Fibroblast of lung (primary cell): ENCODE measurements at places on chromosomes 11 and 22.

- DNase-seq = no peak
Observed at GRCh38 chr11:67213178-67213621, 53.1 kb upstream of the GRK2 start.

DNA sequence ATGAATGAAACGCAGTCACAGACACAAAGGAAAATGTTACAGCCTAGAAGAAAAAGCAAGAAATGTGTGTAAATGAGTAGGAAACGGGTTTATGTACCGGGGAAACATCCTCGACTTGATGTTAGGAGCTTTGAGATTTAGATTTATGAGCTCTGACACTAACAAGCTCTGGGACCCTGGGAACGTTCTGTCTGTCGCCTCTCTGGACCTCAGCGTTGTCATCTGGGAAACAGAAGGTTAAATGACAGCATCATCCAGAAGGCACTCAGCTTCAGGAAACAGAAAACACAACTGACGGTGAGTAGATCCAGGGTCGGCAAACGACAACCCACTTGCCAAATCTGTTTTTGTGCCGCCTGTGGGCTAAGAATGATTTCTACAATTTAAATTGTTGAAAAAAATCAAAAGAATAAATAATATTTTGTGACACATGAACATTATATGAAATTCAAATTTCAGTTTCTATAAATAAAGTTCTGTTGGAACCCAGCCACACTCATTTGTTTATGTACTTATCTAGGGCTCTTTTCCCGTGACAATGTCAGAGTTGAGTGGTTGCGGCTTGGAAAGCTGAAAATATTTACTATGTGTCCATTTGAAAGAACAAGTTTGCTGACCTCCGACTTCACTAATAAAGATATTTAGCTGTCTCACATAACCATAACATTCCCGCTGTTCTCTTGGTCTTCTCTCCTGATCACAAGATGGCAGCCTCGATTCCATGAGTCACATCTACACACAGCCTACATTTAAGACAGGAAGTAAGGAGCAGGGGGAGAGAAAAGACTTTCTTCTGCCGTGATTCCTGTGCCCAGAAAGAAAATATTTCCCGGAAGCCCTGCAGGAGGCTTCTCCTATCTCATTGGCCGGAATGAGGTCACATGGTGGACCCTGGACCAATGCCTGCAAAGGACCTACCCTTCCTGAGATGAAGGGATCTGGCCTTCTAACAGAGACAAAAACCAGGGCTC, 47.1 kb upstream of the SYT13 start:
- peak; percentile 24 for DNase-seq

GRCh38 chr11:66951927-66952337, 6.3 kb downstream of the PC start:
- no peak for DNase-seq

GRCh38 chr11:132977241-132977640, 555.1 kb downstream of the OPCML start:
- DNase-seq = no peak

DNA sequence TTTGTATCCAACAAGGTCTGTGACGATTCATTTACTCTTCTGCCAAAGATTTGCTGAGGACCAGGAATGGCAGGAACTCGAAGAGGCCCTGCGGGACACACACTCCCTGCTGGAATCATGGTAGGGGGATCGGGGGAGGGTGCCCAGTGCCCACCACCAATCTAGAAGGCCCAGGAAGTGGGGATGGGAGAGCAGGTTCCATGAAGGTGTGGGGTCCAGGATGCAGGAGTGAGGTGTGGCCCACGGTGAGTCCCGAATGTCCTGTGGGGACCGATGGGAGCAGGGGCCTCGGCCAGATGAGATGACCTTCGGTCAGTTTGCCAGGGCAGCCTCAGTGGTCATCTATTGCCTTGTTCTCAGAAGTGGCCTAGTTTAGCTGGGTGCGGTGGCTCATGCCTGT, 492.7 kb downstream of the BRD1 start:
- DNase-seq = no peak

DNA sequence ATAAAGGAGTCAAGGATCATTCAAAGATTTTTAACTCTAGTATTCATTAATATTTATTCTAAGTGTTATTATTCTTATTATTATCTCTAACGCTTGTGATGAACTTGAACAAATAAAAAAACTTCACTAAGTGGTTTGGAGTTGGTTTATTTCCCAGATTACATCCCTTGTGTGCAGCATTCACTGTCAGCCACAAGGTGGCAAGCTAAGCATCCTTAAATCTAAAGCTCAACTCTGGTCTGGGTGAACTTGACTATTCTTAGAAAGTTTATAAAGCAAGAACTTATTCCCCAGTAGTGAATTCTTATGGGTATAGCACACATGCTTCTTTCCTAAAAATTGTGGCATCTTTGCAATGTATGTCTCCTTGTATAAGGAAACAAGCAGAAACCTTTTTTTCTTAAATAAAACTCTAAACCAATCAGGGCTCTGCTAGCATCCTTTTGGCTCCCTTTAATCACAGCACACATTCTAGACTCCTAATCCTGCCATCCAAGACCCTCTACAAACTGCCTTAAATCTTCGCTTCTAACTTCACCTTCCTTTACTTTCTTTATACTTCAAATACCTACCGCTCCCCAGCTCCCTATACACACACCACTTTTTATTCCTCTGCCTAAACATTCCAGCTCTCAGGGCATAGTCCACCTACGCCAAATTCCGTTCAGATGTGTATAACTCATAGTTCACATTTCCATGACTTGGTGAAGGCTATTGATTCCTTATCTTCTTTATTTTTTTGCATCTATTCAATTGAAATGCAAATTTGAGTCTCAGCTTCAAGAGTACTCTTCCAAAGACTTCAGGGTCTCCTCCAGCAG, 1068.8 kb downstream of the DLG2 start:
- DNase-seq = peak; percentile 52

DNA sequence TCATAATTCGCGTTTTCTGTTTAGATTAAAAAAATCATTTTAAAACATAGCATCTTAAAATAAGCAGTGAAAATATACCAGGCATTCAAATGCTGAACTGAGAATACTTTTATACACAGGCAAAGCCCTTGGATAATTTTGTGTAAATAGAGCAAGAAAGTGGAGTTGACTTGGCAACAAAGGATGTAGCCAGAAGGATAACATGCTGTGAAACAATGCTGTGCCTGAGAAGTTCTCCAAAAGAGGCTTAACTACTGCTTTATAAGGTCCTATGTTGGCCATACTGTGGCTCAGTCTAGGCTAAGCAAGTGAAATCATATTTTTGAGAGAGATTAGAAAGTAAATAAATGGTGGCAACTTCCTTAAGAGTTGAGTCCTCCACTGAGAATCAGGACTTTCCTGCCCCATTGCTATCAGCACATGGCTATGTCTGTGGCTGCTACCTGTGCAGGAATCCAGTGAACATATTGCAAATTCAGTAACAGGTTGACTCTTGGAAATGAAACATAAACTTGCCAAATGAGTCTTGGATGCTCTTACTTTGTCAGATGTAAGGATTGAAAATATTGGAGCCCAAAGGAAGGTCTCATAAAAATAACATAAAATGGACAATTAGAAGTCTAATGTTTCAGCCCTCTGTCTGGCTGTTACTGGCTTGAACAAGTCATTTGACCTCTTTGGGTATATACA, 448.9 kb downstream of the LRRC4C start:
- no peak for DNase-seq

GRCh38 chr11:63534895-63535461, 1.6 kb upstream of the PLAAT4 start:
- DNase-seq = no peak

GRCh38 chr11:111452146-111452545, 60.0 kb downstream of the BTG4 start:
- peak; percentile 75 for DNase-seq

DNA sequence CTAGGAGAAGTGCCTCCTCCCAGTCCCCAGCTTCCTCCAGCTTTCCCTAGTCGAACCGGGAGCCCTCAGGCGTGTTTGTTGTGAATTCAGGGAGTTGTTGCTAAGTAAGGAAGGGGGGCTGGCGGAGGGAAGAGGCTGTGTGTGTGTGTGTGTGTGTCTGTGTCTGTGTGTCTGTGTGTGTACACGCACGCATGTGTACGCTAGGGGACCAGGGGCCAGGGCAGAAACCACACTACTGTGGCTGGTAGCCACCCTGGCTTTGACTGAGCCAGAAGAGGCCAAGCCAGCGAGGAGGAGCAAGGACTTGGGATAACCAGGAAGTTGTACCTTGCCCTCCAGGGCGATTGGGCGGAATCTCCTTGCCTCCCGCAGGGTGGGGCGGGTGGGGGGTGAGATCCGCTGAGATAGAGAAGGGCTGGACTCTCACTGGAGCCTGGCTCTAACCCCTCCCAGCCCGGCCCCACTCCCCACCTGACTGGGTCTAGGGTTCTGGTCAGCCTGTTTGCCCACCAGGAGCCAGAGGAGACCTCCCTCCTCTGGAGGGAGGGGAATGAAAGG, 7.5 kb downstream of the BCL9L start:
- peak; percentile 97 for DNase-seq

DNA sequence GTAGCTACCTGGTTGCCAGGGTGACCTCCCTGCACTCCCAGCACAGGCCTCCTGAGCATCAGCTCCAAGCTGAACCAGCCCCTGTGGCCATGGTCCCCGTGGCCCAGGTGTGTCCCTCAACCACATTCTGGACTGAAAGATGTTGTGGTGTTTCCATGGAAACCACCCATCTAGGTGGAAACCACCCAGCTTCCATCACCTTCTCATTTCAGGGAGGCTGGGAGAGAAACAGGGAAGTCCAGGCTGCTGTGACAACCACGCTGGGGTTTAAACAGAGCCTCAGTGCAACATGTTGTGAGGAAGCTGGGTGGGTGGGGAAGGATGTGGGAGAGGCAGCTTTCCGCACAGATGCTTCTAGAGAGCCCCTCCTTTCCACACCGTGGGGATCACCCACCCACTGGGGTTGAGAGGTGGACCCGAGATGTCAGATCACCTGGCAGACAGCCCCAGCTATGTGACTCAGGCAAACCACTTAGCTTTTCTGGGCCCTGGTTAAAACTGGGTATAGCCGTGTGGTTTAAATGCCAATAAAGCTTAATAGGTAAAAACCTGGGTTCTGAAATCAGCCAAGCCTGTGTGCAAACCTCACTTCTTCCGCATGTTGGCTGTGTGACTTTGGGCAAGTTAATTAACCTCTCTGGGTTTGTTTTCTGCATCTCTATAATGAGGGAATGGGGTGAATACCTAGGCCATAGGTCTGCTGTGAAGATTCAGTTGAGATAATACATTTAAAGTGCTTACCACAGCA, 46.4 kb downstream of the CD82 start:
- no peak for DNase-seq

GRCh38 chr22:30922151-30922611, 46.4 kb downstream of the MORC2 start:
- peak; percentile 25 for DNase-seq

DNA sequence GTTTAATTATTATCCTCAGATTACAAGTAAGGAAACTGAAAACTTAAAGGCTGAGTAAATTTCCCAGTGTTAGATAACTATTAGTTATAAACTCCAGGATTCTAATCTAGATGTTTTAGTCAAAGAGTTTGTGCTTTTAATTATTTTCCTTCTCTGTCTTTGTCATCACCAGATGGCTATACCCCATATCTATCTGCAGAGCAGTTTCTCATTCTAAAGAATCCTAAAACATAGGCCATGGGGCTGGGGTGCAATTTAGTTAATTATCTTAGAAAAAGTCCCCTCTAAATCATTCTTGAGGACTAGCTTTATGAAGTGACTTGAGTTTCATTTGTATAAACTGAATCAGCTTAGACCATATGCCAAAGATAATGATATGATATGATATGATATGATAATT, 556.3 kb upstream of the ANO5 start:
- DNase-seq = no peak

GRCh38 chr11:26558190-26558589, 13.9 kb downstream of the MUC15 start:
- no peak for DNase-seq

- no peak for DNase-seq
Observed at GRCh38 chr11:45211732-45212131, 65.3 kb downstream of the PRDM11 start.

- DNase-seq = no peak
Observed at GRCh38 chr11:117749541-117749910, 47.5 kb downstream of the DSCAML1 start.

GRCh38 chr22:30094804-30095203, 14.5 kb downstream of the HORMAD2 start:
- DNase-seq = no peak

GRCh38 chr11:115959081-115959486, 454.9 kb upstream of the CADM1 start:
- peak; percentile 16 for DNase-seq

- DNase-seq = no peak
Observed at GRCh38 chr11:97996762-97997161, 1024.0 kb upstream of the CNTN5 start.

DNA sequence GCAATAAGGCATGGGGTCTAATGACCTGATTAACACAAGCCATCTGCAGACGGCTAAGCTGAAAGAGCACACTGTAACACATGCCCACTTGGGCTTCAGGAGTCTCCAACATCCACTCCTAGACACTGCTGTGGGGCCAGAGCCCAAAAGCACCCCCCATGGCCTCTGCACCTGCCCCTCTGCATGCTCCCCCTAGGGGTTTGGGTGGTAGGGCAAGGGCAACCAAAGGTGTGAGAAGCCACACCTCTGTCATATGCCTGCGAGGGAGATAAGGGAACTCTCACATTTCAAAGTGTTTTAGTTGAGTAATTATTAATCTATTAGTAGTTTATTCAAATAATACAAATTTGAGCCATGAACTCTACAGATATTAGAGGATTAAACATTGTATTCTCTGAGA, 30.8 kb downstream of the CTSC start:
- no peak for DNase-seq

DNA sequence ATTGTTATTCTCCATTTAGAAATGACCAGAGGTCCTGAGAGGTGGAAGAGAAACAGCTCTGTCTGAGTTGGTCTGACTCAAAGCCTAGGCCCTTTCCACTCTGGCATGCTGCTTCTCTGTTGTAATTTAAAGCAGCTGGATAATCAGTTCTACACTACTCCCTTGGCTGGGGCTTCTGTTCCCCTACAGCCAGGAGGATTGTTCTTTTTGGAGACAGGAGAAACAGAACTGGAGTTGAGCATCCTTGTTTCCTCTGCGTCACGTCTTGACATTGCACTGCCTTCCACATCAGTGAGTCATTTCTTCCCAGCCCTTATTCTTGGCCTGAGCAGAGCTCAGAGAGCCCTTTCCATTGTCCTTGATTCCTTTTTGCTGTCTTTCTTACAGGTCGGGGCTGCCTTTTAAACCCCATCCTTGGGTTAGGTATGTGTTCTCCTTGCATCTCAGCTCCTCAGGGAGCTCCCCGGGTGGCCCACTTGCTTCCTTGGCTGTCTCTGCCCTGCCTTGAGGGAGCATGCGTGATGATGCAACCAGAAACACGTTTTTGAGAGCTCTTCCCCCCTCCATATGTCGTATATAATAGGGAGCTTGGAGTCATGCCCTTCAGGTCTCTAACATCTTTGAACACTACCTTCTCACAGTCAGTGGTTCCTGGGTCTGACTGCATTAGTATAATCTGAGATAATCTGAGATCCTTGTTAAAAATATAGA, 35.7 kb downstream of the CYB5R2 start:
- DNase-seq = peak; percentile 47
